Pulmonary artery endothelial cell (primary cell): ENCODE measurements at places on chromosomes 7 and 10.

GRCh38 chr7:135758531-135758932, 9.9 kb upstream of the FAM180A start:
- DNase-seq = no peak

- no peak for DNase-seq
These were observed 93.6 kb downstream of the RGS10 start for GRCh38 chr10:119448628-119449584.

GRCh38 chr7:40356312-40356711, 221.5 kb downstream of the SUGCT start:
- DNase-seq = no peak

- DNase-seq = no peak
These were observed 552 bp upstream of the ZNF365 start for GRCh38 chr10:62373639-62373994.

DNA sequence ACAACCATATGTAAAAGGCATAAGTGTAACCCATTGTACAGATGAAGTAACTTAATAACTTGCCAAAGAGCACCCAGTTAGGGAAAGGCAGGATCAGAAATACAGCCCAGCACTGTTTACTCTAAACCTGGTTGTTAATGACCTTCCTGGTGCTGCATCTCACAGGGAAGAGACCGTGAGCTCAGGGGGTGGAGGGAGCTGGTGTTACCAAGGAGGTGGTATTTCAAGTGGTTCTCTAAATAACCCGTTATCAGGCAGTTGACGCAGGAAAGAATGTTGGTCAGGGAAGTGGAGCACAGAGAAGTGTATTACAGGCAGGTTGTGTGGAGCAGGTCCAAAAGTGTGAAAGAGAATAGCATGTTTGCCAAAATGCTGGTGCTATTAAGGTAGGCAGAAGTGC, 4.4 kb upstream of the ST7 start:
- no peak for DNase-seq
